Stimulated activated CD8-positive, alpha-beta memory T cell treated with anti-CD3 and anti-CD28 coated beads, Interleukin-2, amount 100 ng/mL, for 1 hour (primary cell): ENCODE measurements at places on chromosomes 7 and 10.

DNA sequence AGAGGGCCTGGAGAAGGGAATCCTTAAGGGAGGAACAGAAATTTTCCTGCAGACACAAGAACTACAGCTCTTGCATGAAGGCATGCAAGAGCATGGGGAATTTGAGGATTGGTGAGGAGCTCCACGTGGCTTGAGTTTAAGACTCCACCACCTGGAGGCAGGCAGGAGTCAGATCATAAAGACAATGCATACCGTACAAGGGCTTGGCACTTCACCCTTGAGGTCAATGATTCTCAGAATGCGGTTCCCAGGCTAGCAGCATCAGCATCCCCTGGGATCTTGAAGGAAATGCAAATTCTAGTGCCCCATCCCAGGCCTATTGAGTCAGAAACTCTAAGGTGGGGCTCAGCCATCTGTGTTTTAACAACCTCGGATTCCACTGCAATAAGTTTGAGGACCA, 143.8 kb downstream of the C7orf25 start:
- no peak for DNase-seq

GRCh38 chr7:12475362-12476063, 71.8 kb upstream of the VWDE start:
- DNase-seq = no peak

DNA sequence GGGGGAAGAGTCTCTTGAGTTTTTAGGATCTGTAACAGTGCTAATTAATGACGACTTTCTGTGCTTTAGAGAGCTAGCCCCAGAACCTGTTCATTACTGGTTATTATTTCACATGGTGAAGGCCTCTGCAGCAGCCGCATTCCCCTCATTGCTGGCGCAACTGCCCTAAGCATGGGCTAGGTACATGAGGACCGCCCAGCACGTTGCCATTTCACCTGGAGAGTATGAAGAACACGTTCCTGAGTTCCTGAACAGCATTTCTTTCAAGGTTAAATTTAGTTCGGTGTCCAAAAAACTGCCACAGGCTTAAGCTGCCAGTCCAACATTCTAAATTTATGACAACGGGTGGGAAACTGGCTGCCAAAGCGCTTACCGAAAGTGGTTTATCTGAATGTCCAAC, 177.0 kb downstream of the DNAH11 start:
- no peak for DNase-seq

- DNase-seq = no peak
Measured at GRCh38 chr10:117166418-117167345, 28.6 kb upstream of the VAX1 start.

DNA sequence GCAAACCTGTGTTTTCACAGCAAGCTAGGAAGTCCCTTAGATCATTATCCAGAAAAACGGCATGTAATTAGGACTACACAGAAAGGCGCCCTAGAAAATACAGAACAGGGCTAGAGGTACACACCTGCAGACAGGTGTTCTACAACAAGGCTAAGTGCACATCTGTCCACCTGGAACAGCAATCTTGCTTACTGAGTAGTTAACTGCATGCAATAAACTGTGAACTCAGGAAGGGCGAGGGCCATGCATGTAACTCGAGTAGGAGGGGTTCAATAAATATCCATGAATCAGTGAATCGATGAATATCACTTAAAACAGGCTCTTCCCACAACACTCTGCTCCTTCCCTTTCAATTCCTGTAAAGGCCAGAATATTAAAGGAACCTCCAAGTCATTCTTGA, 22.0 kb downstream of the FAM171A1 start:
- no peak for DNase-seq

- no peak for DNase-seq
Measured at GRCh38 chr10:29857843-29858701, 201.3 kb downstream of the JCAD start.

DNA sequence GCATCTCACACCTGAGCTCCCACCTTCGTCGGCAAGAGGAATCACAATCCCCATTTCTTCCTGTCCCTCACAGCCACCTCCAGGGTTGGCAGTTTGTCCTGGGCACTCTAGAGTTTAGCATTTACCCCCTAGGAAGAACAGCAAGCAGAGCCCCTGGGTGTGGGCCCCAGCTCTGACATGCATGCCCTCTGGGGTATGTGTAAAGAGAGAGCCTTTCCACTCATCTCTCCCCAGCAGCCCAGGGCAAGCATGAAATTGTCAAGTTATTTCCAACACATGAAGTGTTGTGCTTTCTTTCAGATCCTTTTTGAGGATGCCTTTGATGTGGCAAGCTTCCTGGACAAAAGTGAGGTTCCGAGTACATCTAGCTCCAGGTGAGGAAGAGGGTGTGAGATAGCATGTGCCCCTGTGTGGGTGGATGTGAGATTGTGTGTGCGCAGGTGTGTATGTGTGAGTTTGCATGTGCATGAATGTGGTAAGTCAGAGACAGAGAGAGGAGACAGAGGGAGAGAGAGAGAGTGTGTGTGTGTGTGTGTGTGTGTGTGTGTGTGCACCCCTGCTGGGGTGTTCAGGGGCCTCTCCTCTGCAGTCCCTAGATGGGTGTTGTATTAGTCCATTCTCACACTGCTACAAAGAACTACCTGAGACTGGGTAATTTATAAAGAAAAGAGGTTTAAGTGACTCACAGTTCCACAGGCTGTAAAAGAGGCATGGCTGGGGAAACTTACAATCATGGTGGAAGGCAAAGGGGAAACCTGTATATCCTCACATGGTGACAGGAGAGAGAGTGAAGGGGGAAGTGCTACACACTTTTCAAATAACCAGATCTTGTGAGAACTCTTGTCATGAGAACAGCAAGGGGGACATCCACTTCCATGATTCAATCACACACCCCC, 18.1 kb downstream of the STRA8 start:
- no peak for DNase-seq

DNA sequence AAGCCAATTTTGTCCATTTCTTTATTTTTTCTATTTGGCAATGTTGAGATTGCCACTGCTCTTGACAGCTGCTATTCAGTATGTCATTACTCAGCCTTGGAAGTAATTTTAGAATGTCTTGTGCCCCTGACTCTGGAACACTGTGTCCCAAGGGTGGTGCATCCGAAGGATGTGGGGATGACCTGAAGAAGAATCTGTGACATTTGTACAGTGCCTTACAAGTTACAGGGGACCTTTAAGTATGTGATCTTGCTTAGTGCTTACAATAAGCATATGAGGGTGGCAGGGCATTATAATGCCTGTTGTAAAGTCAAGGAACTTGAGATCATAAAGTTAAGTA, 239.5 kb downstream of the REEP3 start:
- no peak for DNase-seq

DNA sequence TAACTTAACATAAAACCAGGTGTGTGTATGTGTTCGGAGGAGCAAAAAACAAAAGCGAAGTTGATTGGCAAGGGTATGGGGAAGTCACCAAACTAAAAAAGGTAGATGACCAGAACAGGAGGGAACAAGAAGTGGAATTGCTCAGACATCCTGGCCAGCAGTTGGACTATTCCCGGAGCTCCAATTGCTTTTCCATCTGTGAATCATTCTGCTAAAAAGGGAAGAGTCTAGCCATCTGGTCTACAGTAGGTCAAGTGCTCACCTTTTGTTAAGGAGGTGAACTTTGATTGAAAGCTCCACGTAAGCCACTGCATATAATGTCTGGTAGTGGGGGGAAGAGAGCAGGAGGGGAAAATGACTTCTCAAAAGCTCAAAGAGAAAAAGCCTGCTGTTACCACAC, 50.0 kb upstream of the BET1 start:
- no peak for DNase-seq

DNA sequence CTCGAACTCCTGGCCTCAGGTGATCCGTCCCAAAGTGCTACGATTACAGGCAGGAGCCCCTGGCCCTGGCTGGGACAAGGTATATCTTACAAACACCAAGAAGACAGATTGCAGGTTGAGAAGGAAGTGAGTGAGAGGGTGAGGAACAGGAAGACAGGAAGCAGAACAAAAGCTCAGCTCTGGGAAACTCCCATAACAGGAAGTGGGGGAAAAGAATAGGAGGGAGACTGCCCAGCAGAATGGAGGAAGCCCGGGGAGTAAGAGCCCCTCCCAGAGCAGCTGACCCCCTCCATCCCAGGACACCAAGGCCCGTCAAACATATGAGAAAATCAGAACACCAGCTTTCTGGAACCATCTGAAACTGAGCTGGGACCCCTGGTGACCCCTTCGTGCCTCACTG, 2.9 kb downstream of the TECPR1 start:
- DNase-seq = no peak

DNA sequence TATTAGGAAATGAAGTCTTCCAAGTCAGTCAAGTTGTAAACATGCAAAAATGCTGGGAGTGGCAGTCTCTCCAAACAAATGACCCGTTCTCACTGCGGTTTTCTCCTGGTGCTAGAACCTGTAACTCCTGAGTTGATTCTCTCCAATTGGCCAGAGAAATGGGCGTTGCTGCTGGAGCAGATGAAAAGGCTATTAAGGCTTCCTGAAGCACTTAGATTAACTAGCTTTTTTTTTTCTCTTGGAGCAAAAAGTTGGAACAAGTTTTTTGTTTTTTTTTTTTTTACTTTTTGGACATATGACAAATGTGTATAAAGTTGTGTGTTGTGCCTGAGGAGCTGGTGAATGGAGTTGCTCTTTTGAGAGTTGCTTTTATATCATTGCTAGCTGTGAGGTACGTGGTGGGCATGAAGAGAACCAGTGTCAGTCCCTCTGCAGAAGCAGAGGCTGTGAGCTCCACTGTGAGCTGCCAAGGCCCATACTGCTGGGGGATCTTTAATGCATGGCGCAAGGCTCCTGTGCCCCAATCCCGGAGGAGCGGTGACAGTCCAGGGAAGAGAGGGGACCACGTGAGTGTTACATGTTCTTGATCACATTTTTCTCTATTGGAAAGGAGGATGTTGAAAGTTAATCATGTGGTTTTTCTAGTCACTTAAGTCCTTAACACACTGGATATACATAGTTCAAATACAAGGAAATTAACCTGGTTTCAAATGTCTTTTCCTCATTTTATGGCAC, 393.6 kb upstream of the GALNT17 start:
- no peak for DNase-seq

DNA sequence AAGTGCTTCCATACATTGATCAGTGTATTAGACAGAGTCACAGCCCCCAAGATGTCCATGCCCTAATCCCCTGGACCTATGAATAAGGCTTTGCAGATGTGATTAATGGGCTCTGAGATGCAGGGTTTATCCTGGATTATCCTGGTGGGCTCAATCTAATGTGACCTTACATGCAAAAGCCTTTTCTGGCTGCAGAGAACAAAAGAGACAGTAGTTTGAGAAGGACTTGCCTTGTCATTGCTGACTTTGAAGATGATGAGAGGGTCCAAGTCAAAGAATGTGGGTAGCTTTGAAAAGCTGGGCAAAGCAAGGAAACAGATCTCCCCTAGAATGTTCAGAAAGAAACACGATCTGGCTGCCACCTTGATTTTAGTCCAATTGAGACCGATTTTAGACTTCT, 238.7 kb downstream of the CCSER2 start:
- DNase-seq = no peak

GRCh38 chr7:21642422-21642821, 99.6 kb downstream of the DNAH11 start:
- no peak for DNase-seq

DNA sequence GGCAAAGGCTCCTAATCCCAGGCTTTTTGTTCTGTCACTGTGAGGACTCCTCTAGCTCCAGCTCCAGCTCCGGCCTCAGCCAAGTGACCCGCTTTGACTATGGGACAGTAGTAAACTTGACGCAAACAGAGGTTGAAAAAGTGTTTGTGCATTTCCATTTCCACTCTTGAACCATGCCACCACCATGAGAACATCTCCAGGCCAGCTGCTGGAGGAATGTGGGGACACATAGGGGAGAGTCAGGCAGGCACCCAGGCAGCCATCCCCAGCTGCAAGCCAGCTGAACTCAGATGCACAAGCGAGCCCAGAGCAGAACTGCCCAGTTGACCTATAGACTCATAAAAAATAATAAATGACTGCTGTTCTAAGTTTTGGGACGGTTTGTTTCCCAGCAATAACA, 224.7 kb downstream of the GRID1 start:
- DNase-seq = no peak

GRCh38 chr7:69577221-69577620, 21.1 kb upstream of the AUTS2 start:
- DNase-seq = no peak

DNA sequence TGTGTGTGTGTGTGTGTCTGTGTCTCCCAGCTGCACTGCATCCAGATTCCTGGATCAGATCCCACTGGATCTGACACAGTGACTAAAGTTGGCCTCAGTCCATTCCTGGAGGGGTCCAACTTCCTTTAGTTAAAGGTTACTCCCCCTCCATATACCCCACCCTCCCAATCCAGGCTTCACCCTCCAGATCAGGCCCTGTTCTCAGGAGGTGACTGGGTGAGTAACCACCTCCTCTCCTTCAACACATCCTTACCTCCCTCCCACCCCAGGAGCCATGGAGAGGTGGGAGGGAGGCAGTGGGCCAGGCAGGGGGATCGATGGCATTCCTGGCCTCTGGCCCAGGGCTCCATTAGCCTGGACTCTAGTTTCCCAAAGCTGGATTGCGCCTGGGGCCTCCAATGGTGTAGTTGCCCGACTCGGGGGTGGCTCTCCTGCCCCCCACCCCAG, 11.3 kb downstream of the KCNIP2 start:
- DNase-seq = no peak

DNA sequence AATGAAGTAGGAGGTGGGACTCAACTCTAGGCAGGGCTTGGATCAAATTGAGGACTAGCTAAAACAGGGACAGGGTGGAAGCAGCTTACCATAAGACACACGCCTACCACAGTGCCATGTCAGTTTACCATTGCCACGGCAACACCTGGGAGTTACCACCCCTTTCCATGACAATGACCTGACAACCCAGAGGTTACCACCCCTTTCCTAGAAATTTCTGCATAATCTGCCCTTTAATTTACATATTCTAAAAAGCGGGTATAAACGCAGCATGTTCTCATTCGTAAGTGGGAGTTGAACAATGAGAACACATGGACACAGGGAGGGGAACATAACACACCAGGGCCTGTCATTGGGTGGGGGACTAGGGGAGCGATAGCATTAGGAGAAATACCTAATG, 72.7 kb downstream of the GCC1 start:
- DNase-seq = no peak

DNA sequence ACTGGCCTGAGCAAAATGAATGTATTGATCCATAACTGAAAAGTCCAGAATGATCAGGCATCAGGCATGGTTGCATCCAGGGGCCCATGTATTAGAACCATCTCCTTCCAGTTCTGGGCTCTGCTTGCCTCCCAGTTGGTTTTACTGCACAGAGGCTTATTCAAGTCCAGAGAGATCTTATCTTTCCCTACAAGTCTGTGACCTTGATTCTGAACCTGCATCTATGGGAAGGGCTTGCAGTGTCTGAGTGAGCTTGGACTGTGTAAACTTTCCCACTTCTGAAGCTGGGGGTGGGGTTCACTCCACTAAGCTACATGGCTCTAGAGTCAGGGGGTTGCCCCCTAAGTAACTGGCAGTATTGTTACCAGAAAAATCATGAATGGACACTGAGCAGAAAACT, 136.2 kb downstream of the TCF7L2 start:
- DNase-seq = no peak

GRCh38 chr7:103569621-103570305, 123.8 kb upstream of the SLC26A5 start:
- no peak for DNase-seq

- DNase-seq = no peak
Measured at GRCh38 chr10:77320971-77321471, 316.6 kb downstream of the KCNMA1 start.

- no peak for DNase-seq
Measured at GRCh38 chr10:133131734-133132472, 28.1 kb upstream of the KNDC1 start.
